Ureter (tissue), 1 donor: ENCODE measurements at places on chromosomes 4 and X. TPM values are rescaled to one million over a fixed set of nuclear protein-coding genes. Genes with fewer than 3 reads are reported as not detected.

PRKX gene
- total RNA-seq = 15.2 TPM

WDR13 gene
- 127 TPM for total RNA-seq

LNX1 gene
- total RNA-seq = 26.7 TPM

NPY2R gene
- not detected for total RNA-seq

SCRG1 gene
- total RNA-seq = 2.3 TPM

ADGRA3 gene
- total RNA-seq = 24.8 TPM

MAGEA1 gene
- total RNA-seq = not detected

HERC6 gene
- total RNA-seq = 10.1 TPM

FRMD7 gene
- total RNA-seq = 1.6 TPM

SAGE1 gene
- total RNA-seq = not detected

PABPC1L2A gene
- not detected for total RNA-seq

ADGRG4 gene
- total RNA-seq = 1.0 TPM

GRCh38 chr4:2313366-2313765 is 51.5 kb upstream of the MXD4 start:
- DNase-seq = no peak

DNA sequence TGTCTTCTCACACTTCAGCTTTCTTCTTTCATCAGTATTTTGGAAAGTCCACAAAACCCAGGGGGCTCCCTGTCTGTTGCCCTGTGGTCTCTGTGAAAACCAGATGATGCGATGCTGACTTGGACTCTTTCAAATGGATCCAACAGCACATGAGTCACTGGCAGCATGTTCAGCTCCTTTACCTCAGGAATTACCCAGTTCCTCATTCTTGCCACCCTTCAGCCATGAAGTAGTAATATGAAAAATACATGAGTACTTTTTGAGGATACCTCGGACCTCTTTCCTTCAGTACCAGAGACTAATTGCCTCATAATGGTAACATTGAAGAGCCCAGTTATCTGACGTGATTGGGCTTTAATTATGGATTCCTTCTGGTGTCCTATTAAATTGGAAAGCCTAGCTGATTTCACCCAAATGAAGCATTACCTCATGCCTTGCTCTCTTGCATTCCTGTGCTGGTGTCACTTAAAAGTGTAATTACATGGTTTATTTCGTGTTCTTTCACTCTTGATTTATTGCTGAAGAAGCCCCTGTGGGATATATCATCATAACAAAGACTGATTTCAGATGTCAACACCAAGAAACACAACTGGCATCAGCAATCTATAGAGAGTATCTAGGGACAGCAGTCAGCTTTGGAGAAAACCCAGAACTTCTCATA is 63.4 kb downstream of the NFKB1 start:
- DNase-seq = no peak

DNA sequence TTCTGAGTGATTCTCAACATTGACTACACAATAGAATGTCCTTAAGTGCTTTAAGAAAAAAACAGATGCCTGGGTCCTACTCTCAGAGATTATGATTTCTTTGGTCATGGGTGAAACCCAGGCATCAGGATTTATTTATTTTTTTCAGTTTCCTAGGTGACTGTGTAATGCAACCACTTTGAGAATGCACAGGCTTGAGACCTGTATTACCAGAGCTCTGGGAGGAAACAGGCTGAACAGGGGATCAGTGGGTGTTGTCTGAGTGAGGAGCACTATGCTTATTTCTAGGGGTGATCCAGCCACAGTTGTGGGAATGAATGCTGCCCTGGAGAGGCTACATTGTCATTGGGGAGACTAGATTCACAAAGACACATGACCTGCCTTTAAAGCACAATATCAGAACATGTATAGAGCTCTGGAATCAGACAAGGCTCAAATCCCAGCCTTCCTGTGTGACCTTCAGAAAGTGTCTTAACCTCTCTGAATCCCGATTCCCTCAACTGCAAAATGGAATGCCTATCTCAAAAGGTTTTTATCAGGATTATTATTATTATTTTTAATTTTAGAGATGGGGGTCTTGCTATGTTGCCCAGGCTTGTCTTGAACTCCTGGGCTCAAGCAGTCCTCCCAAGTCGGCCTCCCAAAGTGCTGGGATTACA is 61.6 kb upstream of the PRPS1 start:
- DNase-seq = no peak

DNA sequence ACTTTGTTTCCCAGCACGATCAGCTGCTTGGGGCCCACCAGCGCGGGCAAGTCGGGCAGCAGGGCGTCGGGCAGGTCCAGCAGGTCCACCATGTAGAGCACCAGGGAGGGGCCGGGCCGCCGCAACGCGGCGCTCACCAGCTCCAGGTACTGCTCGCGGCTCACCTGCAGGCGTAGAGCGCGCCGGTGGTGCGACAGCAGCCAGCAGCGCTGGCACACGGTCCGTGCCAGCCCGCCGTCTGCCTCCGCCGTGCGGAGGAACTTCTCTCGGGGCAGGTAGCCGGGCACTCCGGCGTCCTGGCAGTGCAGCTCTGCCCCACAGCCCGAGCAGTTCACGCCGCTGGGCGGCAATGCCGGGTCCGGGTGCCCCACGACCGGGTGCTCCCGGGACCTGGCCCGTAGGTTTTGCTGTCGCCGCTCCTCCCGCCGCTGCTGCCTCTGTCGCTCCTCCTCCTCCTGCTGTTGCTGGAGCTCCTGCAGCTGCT is 527 bp downstream of the NOA1 start:
- peak; percentile 73 for DNase-seq

DNA sequence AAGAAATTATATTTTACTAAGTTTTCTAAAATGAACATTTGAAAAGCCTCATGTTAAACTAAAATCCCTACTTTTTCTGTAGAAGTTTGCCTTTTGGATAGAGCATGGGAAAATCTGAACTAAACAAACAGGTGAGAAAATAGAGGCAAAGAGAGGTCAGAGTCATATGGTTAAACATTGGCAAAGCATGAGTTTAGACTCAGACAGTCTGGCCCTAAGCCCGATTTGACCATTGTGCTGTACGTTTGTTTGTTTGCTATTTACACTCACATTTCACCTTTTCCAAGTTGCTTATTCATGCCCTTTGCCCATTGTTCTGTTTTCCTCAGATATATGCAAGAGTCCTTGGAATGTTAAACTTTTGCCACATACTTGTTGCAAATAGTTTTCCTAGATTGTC is 85.4 kb downstream of the TIGD2 start:
- DNase-seq = no peak

DNA sequence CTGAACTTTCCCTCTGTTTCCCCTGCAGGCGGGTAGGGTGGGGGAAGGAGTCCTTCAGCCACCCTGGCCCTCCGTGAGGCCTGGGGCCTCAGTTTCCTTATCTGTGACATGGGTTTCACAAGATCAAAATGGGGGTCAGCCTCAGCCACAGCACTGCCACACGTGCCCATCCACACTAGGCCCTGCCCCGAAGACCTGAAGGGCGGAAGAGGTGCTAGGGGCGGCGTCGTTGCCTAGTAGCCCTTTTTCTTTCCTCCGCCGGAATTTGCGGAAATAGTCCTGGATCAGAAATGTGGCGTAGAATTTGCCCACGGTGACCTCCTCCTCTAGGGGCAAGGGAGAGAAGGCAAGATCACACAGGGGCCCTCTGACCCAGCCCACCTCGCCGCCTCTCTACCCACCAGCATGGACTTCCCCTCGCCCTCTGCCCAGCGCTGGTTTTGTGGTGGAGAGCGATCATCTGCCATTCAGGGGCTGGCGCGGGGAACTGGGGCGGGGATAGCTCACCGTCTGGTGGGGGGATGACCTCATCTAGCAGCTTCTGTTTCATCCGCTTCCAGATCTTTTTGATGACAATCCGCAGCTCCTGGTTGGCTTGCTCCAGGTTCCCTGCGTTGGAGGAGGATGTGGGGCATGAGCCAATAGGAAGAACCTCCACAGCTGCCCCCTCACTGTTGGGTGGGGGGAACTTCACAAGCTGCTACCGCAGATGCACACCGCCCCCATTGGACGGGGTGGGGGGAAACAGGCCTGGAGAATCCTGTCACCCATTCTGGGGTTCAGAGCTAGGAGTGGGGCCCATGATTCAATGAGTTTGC is 9.7 kb upstream of the SYP start:
- no peak for DNase-seq

DNA sequence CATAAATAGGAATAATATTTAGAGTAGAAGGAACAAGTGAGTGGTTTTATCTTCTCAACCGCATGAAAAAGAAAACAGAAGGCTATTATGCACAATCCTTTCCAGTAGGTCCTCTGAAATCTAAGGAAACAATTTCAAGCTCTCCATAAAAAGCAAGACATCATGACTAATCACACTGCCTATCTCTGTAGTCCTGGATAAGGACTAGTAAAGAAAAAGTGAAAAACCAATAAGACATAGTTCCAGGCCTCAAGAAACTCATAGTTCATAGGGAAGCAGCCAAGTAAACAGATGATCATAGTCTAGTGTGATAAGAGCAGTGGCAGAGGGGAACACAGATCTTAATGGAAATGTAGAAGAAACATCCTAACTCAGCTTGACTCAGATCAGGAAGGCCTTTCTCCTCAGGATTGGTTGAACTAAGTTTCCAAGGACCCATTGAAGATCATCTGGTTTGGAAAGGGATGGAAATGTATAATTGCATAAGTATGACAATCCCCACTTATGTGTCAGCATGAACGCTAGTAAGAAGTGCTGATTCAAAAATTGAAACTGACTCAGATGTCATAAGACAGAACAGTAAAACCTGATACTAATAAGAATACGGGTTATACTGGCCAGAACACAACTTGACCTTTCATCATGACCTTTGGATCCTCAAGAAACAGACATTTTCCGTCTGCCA is 155.3 kb downstream of the GRIA3 start:
- DNase-seq = no peak

- no peak for DNase-seq
Observed at GRCh38 chr4:113142351-113142750, 92.9 kb downstream of the ANK2 start.

DNA sequence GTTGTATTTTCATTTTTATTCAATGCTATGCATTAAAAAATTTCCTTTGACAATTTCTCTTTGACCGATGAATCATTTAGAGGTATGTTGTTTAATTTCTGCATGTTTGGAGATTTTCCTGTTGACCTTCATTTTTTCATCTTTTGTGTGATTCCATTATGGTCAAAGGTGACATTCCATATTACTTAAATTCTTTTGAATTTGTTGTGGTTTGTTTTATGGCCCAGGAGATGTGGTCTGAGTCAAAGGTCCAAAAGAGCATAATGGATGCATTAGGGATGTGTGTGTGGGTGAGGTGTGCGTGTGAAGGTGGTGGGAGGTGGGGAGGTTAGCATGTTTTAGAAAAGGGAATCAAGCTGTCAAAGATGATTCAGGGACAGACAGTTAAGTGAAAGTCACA is 76.0 kb upstream of the GIMD1 start:
- no peak for DNase-seq

GRCh38 chrX:105515561-105515960 is 295.1 kb upstream of the TEX13A start:
- DNase-seq = no peak

DNA sequence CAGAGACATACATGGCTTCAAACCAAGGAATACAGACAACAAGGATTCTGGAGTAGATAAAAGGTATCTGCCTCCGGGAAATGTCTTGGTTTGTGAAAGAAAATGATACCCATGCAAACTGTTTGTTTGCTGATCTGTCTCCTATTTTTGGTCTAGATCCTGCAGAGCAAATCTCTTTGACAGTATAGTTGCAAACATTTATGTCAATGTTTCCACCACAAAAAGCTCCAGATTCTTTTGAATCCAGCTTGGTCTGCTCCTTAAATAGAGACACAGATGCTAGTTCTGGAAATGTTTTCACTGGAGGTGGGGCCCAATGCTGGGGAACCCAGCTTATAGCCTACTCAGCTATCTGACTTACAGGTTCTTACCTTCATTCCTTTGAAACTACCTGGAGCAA is 119.7 kb downstream of the ATG4A start:
- DNase-seq = no peak

DNA sequence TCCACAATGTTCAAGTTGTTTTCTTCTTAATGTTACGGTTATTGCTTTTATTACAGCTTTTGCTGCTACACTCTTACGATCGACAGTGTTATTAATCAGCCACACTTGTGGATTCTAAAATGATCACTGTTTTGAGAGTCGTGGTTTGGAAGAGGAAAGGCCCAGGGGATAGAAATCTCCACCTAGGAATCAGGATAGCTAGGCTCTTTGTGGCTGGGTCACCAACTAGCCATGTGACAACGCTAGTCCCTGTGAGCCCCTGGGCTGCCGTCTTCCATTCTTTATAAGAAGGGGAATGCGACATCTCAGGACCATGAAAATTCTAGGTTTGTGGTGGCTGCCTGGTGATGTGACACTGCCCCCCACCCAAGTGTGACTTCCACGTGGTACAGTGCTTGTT is 380 bp downstream of the SLC34A2 start:
- DNase-seq = no peak

DNA sequence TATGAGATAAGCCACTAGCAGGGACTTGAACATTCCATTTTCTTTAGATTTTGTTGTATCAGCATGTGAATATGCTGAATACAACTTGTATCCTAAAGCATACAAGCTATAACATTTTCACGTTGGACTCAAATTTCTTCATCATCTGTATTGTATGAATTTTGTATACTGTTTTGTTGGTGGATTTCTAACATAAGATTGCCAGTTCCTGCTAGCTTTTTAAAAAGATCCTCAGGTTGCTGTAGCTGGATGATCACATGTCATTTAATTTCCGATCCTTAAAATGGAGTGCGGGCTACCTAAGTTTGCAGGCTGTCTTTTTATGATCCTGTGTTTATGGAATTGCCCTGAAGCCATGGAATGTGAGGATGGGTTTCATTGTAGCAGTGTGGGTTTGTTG is 6.9 kb downstream of the PDLIM5 start:
- no peak for DNase-seq

DNA sequence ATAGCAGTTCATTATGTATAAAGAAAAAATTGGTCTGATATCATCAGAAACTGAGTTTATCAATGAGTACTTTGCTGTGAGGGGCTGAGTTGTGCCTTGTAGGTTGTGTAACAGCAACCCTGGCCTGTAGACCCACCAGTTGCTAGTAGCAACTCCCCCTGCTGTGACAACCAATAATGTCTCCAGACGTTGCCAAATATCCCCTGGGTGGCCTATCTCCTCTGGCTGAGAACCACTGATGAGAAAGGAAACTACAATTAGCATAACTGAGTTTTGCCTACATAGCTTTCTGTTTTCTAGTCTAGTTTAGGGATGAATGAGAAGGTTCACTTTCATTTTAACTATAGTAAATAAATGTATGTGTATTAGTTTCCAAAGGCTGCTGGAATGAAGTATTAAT is 234.1 kb downstream of the CPE start:
- DNase-seq = no peak

DNA sequence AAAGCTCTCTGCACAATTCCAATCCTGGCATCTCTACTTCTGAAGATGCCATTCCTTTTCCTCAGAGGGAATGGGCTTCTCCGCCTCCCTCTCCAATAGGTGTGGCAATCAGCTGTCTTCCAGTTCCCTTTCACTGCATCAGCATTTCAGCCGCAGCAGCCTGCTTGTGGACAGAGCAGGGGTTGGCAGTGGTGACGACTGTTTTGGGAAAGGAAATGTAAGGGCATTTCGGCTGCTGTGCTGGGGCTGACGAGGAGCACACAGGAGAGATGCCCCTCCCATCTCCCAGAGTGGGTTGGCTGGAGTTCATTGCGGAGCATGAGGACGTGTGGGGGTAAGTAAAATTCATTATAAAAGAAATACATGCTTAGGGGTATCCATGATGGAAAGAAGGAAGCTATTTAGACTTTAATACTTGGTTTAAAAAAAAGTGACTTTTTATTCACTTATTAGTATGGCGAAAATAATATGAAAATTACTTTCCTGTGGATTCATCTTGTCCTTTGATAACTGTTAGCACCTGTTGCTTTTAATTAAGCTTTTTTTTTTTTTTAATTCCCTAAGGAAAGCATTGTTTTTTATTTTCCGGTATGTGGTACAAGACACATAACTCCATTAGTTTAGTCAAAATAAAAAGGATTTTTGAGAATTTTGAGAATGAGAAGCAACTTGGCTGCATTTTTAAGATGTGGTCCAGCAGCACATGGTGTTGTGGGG is at the start of gene LIMCH1:
Gene LIMCH1, plus strand, starts transcription at position 141 of the 717 bp plus-strand sequence. CDS start 67,839 bp downstream, outside the sequence.
- DNase-seq = peak; percentile 52
